ENCODE measurements at places on chromosomes 1 and 21.

DNA sequence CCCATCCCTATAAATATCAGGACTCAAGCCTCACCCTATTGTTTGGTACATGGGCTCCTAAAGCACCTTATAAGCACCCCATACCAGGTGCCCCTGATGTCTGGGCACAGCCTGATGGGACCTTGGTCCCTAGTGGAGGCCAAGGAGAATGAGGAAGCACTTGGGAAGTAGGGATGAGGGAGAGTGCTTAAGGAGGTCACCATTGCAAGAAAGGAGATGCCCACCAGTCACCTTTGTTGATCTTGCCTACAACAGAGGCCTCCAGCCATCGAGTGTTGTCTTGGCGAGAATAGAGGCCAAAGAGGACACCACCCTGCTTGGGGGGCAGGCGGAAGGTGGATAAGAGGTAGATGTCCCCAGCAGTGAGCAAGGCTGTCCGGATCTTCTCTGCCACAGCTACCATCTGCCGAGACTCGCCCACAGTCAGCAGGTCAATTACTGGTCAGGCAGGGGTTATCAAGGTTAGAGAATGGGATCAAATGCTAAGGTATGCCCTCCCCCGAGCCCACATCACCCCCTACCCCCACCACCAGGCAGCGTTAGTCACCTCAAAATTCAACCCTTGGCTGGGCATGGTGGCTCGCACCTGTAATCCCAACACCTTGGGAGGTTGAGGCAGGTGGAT, 1.6 kb downstream of the THBS3 start:
- DNase-seq = no peak

DNA sequence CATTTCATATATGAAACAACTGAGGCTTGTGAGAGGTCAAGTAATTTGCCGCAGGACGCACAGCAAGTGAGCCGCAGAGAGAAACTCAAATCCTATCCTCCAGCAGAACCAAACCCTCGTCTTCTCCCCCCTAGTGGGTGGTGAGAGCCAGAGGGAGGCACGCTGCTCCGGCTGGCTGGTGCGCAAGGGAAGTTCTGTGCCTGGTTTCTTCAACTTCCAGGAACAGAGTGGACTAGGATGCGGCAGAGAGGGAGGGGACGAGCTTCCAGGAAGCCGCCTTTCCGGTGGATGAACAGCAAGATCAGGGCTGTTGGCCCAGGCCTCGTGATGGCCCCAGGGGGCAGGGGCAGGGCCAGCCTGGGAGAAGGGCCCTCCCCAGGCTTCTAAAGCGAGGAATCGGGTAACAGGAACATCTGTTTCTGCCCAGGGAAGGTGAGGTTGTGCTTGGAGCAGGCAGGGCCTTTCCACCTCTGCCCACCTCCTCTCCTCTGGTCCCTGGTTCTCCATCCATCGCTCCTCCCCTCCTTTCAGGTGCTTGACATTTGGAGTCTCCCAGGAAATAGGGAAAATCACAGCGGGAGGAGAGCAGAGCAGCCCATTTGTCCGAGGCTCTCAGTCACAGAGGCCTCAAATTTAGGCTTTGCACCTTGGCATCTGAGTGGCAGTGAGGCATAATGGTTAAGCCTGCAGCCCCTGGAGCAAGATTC, 16.8 kb upstream of the PDIK1L start:
- no peak for DNase-seq

GRCh38 chr1:76727520-76727919, 139.8 kb upstream of the ST6GALNAC5 start:
- no peak for DNase-seq

- no peak for DNase-seq
Observed at GRCh38 chr1:107138767-107139445, 1.9 kb upstream of the NTNG1 start.

DNA sequence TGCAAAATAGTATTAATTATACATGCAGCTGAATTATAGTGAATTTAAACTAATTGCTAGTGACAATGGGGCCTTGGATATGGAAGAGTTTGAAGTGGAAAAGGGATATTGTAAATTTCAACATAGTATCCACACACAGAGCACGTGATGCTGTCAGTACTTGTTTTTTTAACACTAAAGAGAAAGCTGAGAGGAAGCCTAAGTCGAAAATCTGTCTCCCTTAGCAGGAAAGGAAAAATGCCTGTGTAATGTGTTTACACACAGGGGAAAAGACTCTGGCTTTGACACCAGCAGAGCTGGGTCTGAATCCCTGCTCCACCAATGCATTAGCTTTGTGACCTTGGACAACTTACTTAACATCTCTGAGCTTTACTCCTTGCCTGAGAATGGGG, 42.6 kb downstream of the PCSK9 start:
- no peak for DNase-seq

All from C1 segment of cervical spinal cord (tissue), 14 donors.